Right lobe of liver (tissue), 6 donors: ENCODE measurements at places on chromosomes 16 and 17.

- no peak for DNase-seq
These were observed 15.1 kb downstream of the CDH11 start for GRCh38 chr16:65106757-65107156.

GRCh38 chr16:88570691-88571092, 489 bp downstream of the ZC3H18 start:
- no peak for DNase-seq

DNA sequence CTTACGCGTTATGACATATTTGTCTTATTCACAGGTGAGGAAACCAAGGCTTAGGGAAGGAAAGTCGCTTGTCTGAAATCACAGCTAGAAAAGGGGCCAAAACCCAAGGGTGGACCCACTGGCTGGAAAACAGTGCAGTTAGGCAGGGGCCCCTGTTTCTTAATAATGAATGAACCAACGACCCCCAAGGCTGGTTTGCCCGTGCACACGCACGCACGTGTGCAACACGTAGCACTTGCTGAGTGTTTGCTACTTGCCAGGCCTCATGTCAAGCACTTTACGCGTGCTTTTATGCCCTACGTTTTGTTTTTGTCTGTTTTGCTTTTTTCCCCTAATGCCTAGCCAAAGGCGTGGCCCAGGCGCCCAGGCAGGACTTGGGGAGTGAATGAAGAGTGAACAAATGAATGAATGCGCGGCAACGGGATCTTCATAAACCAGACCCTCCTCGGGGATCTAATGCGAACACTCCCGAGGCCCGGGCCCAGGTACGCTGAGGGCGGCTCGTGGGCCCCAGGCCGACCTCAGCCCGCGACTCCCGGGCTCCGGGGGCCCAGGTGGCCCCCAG, 571 bp upstream of the USP10 start:
- no peak for DNase-seq

- no peak for DNase-seq
These were observed 57.6 kb upstream of the FA2H start for GRCh38 chr16:74832228-74832627.

GRCh38 chr17:81337476-81337879, 42.4 kb upstream of the SLC38A10 start:
- peak; percentile 77 for DNase-seq
